ENCODE measurements at places on chromosomes 7 and 10.
A peak's percentile ranks its signal among the peaks of the same experiment; 100 is the strongest.

DNA sequence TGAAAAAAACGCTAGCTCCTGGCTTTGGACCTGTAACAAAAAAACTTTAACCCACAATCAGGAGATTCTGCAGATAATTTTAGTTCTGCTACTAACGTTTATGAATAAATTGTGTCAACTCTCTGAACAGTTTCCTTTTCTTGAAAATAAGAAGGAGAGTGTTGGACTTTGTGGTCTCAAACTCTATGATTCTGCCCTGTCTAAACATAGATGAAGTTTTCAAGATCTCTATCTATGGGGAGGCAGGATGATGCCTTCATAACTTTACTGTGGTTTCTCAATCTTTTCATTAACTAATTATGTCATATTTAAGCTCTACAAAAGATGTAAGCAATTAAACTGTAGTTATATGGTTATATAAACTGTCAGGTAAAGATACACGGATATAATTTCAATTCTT lies 162.0 kb downstream of the REEP3 start:
- DNase-seq, result no peak

- DNase-seq, result no peak
Measured at GRCh38 chr7:74202841-74203556, 6.8 kb upstream of the LAT2 start.

DNA sequence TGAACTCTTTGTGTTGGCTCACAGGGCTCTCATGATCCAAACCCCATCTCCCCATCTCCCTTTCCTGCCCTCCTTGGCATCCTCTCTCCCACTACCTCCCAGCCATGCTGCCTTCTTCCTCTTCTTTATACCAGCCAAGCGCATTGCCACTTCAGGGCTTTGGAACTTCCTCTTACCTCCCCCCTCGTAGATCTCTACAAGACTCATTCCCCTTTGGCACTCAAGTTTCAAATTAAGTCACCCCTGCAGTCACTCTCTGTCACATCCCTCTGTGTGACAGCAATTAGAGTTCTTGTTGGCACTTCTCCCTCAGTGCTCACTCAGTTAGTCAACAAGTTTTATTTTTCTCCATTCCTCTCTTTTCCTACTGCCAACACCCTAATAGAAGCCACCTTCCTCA lies 20.8 kb upstream of the NRP1 start:
- DNase-seq, result no peak

- DNase-seq, result no peak
Measured at GRCh38 chr7:159191236-159191635, 46.6 kb upstream of the VIPR2 start.

GRCh38 chr7:139682136-139683013 lies 95.4 kb downstream of the HIPK2 start:
- peak; percentile 75 for DNase-seq

DNA sequence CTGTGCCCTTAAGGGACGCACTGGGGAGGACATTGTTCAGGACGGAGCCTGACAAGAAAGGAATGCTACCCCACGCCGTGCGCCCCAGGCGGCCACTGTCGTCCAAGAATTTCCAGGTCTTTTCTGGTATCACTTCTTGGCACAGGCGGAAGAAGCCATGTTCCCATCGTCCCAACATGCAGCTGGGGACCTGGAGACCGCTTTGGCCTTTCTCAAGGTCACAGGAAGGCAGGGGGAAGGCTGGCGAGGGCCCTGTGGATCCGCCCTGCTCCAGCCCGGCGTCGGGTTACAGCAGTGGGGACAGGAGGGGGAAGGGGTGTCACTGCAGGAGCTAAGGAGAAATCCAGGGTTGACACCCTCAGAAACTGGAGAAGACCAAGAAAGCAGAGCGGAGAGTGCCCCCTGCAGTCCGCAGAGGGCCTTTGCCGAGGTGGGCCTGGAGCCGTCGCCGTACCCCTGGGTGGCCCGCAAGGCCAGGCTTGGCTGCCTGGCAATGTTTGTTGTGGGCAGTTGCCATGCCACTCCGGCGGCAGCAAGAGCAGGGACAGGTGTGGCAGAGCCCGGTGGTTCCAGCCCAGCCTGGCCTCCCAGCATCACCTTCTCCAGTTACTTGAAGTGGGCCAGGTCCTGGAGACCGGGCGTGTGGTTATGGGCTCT lies 104.1 kb downstream of the LHPP start:
- DNase-seq, result peak; percentile 25

DNA sequence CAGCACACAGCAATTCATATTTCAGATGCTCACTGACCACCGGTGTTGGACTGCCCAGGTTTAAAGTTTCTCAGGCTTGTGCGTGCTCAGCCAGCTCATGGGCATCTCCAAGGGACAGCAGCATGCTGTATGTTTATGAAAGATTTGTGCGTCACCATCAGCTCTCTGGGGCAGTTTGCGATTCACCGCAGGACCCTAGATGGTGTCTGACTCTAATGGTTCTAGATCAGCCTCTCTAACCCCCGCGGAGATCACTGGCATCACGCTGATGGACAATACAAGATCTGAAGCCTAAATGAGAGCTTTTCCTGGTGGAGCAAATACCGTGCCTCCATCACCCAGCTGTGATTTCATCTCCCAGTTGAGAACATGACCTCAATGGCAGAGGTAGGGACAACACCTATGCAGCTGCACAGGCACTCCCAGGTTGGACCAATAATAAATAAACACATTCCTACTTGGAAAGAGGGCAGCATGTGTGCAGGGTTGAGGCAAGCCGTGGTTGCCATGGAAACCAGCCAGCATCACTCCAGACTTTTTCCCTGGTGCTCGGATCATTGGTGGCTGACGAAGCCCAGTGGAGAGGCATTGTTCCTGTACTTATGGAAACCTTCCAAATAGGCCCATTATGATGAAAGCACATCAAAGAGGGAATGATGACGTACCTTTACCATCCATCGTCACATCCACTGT lies 253.6 kb downstream of the KCNMA1 start:
- DNase-seq, result no peak

- no peak for DNase-seq
Measured at GRCh38 chr10:129777687-129778086, 186.4 kb downstream of the EBF3 start.

DNA sequence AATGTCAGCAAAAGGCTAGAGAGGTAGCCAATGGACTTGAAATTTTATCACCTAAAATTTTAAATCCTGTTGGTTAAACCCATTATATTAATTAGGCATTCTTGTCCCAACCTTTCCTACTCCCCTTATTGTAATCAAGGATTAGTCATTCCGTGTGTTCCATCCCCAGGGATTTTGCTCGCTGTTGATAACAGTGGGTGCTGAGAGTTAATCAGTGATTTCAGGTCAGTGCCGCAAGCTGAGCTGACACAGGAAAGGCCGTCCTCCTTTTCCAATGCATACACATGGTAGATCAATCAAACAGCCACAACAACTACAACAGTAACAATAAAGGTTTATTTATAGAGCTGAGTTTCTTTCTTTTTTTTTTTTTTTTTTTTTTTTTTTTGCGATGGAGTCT lies 271.4 kb downstream of the ACTR3B start:
- DNase-seq, result no peak

- no peak for DNase-seq
Measured at GRCh38 chr10:29731760-29732159, 97.0 kb upstream of the SVIL start.

DNA sequence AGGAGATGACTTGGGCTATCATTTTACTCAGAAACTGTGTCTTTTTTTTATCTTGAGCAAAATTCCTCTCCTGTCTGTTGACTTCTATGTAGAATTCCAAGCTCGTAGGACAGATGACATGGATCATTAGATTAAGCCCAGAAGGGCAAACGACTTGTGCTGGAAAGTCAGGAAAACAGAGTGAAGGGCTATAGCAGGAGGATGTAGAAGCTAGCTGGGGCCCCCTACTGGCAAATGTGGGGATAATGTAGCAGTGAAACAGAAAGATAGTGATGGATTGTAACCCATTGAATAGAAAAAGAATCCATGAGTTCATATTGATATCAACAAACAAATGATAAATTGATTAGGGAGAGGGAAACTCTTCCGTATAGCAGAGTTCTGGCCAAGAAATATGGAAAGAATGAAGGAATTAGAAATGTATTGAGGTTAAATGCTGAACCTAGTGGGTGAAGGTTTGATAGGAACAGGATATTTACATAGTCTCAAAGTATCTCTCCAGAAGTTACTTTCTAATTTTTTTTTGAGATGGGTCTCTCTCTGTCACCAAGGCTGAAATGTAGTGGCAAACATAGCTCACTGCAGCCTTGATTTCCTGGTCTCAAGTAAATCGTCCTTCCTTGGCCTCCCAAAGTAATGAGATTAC lies 103.6 kb downstream of the LYZL1 start:
- peak; percentile 60 for DNase-seq

DNA sequence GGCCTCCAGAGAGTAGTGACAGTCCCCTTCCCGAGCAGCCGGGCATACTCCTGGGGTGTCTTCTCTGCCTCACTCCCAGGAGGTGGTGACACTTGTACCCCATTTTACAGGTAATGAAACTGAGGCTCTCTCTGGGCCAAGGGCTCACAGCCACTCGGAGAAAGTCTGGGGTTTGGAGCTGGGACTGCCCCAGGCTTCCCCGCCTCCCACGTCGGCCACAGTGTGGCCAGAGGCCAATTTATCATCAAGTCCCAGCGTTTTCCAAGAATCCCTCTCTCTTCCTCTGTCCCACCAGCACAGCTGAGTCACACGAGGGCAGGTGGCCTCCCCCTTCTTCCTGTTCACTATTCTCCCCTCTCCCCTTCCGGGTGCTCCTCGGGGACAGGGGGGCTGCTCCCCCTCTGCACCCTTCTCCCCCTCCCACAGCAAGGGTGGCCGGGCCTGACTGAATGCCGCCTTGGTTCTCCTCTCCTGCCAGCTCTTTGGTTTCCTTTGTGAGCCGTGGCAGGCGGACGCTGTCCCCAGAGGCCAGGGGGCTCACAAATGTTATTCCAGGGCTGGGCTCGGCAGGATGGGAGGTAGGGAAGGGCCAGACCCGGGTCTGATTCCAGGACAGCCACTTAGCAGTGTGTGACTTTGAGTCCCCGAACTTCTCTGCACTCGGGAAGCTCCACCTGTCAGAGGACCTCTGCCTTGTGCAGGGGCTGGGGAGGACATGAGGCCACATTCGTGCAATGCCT lies 17.7 kb downstream of the CLIP2 start:
- DNase-seq, result peak; percentile 53

DNA sequence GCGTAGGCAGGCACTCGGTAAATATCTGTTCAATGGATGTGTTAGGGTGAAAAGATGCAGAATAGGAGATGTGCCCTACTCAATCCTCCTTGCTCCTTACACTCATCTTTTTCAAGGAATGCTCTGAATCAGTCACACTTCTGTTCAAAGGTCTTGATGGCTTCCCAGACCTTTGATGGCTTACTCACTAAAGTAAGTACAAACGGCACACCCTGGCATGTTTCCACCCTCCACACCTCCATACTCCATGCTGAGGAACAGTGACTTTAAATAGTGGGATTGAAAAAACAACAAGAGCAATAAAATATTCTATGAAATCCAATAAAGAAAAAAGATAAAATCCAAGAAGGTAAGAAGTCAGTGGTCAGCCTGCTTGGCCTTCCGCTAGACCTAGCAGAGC lies 569.2 kb downstream of the SORCS1 start:
- DNase-seq, result no peak

DNA sequence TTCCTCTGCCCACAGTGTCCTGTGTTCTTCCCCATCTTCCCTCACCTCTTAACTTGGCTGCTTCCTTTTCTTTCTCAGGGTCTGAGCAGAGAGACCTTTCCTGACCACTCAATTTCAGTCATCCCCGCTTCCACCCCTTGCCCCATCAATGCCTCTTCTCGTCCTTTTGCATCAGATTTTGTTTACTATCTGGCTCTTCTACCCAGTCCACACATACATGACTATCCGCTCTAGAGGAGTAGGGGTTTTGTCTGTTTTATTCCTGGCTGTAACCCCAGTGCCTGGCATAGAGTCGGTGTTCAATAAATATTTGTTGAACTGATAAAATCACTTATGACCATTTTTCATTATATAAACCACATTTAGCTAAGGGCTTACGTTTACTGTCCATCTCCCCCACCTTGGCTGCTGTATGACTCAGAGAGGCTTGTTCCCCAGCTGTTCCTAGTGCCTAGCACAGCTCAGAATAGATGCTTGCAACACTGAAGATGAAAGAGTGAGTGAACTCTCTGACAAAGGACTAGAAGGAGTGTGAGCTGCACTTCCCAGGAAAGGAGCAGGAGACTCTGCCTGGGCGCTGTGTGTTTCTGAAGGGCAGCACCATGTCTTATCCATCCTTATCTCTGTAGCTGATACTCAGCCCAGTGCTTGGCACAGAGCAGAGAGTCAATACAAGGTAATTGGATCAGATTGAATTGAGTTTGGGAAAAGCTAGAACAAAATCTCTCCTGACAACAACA lies 21.9 kb downstream of the ARID5B start:
- DNase-seq, result no peak

- no peak for DNase-seq
Measured at GRCh38 chr7:155169498-155170065, 99.5 kb downstream of the HTR5A start.

- peak; percentile 66 for DNase-seq
Measured at GRCh38 chr10:3090914-3091787, 23.8 kb downstream of the PFKP start.

DNA sequence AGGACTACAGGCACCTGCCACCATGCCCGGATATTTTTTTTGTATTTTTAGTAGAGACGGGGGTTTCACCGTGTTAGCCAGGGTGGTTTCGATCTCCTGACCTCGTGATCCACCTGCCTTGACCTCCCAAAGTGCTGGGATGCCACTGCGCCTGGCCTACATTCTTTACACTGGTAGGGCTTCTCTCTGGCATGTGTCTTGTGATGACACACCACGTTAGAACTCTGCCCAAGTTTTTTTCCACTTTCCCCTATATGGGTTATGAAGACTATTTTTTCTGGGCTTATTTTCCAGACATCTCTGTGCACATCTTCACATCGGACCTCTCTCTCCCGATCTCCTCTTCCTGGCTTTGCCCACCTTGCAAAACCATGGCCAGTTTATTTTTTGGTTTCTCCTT lies 10.7 kb downstream of the FAM200A start:
- no peak for DNase-seq

GRCh38 chr7:47777531-47778152 lies 170.6 kb downstream of the PKD1L1 start:
- no peak for DNase-seq

GRCh38 chr10:112842832-112843360 lies 107.2 kb upstream of the TCF7L2 start:
- no peak for DNase-seq

DNA sequence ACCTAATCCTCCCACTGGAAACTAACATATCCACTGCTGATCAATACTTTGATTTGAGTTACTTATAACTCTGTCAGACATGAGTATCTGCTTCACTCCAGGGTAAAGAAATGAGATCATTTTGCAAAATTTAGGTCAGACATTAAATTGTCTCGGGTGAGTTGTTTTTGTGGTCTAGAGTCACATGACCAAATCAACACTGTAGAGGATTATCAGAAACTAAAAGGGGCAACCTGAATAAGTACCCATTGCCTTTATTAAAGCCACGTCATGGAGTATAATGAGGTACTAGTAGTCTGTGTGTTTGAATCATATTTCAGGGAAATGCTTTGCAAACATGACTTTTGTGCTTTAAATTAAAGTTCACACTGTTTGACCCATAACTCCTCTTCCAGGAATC lies 107.7 kb upstream of the ADO start:
- no peak for DNase-seq

- no peak for DNase-seq
Measured at GRCh38 chr7:108947526-108947925, 377.9 kb downstream of the DNAJB9 start.

All from activated CD8-positive, alpha-beta T cell treated with anti-CD3 and anti-CD28 coated beads for 36 hours (primary cell).